ENCODE measurements at places on chromosomes 16 and 17.

- no peak for DNase-seq
These were observed 37.9 kb downstream of the LYRM1 start for GRCh38 chr16:20938426-20938825.

DNA sequence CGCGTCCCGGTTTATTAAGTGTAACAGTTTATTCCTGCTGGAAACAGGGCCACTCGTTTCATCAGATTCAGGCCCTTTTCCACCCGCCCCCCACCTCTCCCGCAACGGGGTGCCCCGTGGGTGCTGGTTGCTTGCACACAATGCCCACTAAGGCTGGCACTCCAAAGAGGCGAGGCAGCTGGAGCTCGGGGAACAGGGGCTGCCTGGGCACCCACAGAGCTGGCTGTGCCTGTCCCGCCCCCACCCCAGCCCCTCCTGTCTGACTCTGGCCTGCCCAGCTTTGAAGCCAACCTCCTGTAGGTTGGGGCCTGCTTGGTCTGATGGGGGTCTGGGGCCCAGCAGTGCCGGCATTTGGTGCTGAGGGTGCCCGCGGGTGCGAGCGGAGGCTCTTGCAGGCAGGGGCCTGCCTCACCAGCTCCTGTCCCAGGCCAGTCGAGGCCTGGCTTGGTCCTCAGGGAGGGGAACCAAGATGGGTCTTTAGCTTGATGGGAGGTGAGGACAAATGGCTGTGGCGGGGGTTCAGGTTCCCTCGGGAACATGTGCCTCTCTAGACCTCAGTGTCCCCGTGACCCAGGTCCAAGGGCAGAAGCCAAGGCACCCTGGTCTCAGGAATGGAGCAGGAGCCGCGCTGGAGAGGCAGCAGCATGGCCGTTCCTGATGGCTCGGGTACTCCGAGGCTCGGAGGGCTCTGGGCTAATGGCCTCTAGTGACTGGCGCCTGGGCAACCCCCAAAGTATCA, 20.1 kb downstream of the MYBBP1A start:
- no peak for DNase-seq

GRCh38 chr16:47958726-47959125, 197.1 kb downstream of the ABCC12 start:
- no peak for DNase-seq

- no peak for DNase-seq
These were observed 23.0 kb downstream of the CCDC182 start for GRCh38 chr17:57721967-57722703.

GRCh38 chr17:33725675-33726271, 432.7 kb upstream of the ASIC2 start:
- peak; percentile 73 for DNase-seq

DNA sequence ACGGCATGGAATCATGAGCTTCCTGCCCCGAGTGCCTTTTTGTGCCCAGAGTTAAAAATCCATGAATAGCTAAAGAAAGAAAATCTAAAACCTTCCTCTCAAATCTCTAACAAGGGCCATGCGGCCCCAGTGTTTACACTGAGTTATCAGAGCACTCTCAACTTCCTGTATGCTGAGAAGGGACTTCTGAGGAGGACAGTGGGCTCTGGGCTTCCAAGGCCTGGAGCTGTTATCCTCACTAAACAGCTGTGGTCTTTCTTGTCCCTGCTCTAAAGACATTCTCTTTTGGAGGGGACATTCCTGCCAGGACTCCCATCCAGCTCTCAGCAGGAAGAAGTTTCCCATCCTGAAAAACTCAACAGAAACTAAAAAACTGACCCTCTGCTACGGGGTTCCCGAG, 135.6 kb downstream of the AATF start:
- DNase-seq = no peak

DNA sequence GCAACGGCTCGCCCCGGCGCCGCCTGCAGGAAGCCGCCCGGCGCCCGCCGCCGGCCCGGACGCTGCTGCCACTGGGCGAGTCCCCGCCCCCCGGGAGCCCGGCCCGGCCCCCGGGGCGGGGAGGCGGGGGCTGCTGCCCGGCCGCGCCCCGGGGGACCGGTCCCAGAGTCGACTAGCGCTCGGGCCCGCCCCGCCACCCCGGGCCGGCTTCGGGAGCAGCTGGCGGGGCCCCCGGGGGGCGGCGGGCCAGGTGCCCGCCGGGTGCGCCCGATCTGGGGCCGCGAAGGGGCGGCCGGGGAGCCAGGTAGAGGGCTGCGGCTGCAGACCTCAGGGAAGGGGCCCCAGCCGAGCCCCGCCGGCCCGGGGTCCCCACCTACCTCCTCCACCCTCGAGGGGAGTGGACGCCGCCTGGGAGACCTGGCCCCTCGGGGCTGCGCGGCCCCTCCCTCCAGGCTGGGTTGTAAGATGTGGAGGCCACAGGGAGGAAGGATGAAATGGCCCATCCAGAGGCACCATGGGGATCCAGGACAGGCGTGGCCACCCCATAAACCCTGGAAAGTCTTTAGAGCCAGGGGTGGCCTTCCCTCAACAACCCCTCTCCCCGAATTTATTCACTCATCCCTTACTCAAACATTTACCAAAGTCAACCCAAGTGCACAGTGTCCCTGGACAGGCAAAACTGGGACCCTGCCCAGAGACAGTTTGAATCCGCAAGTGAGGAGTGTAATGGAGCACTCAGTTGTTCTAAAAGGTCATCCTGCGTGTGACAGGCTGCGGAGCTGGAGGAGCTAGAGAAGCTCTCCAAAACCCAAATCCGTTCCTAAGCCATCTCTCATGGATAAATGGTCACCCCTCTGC, at the start of gene CDYL2:
Gene CDYL2 (minus strand): TSS at position 73 of the 858 bp plus-strand sequence. CDS start 425 bp downstream, outside the sequence.
- peak; percentile 46 for DNase-seq

Measured in eye (tissue), 1 donor.